Nucleus accumbens (tissue), 56 donors: ENCODE measurements at places on chromosomes 6 and 20.

GRCh38 chr6:148263010-148263409 is 79.6 kb upstream of the SASH1 start:
- DNase-seq, result no peak

GRCh38 chr6:28737750-28738395 is 185.9 kb downstream of the TRIM27 start:
- no peak for DNase-seq

GRCh38 chr6:13447949-13448724 is 39.3 kb downstream of the GFOD1 start:
- DNase-seq, result no peak

DNA sequence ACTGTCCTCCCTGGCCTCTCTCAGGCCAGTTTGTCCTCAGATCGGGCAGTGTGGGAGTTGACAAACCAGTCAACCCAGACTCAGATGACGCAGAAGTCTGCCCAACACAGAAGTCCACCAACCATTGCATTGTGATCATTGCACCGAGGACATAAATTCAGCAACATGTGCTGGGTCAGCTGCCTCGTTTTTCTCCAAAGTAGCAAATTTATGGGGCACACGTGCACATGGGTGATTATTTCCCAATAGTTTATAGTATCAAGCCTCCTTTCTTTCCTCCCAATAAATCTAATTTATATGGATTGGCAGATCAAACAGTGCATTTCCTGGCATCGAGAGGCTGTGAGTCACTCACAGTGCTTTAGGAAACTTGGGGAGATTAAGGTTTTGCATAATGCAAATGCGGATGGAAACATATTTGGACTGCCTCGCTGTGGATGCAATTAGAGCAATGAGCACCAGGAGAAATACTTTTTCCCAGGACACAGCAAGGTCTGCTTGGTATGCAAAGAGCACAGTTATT is 413.7 kb upstream of the SULF2 start:
- no peak for DNase-seq

GRCh38 chr6:117733341-117733740 is 58.1 kb downstream of the NUS1 start:
- DNase-seq, result no peak

GRCh38 chr6:38100380-38100779 is 280.9 kb downstream of the ZFAND3 start:
- DNase-seq, result no peak

GRCh38 chr6:106802139-106802538 is 172.4 kb downstream of the CD24 start:
- DNase-seq, result no peak

GRCh38 chr6:82987416-82987815 is 78.2 kb downstream of the UBE3D start:
- DNase-seq, result no peak

DNA sequence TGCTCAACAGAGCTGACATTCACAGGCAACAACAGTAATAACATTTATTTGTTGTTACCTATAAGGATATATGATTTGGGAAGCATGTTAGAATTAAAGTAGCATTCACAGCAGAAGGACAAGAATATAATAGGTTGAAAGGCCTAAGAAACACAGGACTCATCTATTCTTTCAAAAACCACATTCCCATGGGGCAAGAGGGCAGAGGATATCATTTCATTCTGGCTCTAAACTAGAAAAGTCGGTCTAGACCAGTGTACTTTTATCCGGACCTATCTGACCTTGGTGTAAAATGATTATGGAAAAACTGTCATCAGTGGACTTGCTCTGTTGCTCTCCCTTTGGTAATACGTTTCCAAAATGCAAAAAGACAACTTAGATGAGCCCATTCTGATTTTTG is 914.7 kb upstream of the CITED2 start:
- no peak for DNase-seq

GRCh38 chr6:4349931-4350330 is 214.6 kb upstream of the ECI2 start:
- no peak for DNase-seq

GRCh38 chr6:56104591-56104990 is 142.8 kb downstream of the COL21A1 start:
- no peak for DNase-seq

DNA sequence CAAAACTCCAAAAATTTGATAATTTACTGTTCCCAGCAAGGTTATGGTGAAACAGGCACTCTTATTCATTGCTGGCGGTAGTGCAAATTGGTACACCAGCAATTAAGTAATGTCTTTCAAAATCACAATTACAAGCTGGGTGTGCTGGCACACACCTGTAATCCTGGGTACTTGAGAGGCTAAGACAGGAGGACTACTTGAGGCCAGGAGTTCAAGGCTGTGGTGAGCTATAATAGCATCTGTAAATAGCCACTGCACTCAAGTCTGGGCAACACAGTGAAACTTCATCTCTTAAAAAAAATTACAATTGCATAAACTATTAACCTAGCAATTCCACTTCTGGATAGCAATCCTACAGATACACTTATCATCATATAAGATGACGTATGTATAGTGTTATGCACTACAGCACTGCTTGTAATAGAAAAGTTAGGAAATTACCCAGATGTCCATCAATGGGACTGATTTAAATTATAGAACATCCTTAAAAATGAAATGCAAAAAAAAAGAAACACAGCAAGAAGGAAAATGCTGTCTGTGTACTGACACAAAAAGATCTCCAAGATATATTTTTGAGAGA is 31.4 kb downstream of the NCOA6 start:
- no peak for DNase-seq

GRCh38 chr6:139753198-139753861 is 378.9 kb upstream of the CITED2 start:
- no peak for DNase-seq

DNA sequence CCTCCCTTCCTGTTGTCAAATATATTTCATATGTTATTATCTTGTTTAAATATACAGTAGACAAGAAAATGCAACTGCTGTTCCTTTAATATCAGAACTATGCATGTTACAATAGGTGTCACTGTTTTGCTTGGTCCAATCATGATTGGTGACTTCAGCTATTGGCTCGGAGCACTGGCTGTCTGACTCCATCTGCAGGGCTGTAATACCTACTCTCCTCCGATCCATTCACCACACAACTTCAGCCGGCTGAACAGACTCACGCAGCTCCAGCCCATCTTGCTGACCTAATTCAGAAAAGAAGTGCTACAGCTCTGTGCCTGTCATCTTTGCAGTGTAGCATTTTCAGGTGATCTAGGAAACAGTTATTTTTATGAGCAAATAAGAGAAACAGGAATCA is at the start of gene BTBD3:
BTBD3 (plus strand) TSS at position 231 of the 400 bp plus-strand sequence. CDS start 383 bp downstream, outside the sequence.
- peak; percentile 25 for DNase-seq

DNA sequence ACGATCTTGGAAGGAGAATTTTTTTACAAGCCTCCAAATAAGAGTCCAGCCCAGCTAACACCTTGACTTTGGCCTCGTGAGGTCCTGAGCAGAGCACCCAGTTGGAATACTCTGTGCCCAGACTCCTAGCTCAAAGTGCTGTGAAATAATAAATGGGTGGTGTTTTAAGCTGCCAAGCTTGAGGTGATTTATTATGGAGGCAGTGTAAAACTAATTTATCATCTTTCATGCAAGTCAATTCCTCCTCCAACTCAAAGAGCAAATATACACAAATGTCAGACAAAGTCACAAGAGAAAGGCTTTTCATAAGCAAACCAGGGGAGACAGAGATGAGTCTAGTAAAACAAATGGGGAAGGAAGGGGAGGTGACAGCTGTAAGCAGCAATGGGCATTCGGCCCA is 12.7 kb downstream of the ABT1 start:
- DNase-seq, result no peak

DNA sequence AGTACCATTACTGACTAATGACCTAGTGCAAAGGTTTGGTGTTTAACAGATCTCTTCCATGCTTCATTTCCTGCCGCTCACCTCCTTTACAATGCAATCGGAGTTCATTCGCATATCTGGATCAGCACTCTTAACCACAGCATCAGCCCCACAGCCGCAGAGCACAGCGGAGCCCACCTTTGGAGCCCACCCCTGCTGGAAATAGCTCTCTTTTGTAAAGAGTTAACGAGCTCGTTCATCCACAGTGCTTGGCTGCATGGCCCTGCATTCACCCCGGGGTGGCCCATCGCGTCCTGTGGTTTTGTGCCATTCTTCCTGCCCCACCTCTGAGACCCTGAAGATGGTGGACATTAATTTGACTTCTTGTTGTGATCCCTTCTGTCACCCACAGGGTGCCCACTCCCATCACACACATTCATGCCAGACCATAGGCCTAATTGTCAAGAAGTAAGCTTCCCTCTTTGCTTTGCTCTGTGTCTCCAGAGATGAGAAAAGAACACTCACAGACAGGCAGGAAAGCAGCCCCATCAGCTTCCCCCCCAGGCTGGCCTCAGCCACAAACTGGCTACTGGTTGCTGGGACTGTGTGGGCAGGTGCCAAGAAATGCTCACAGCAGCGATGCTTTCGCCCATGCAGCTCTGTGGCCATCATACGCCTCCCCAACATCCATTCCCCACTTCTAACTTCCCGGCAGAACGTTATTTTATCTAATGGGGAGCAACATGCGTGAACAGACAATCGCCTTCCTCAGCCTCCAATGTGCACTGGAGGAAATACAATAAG is 167.0 kb downstream of the LRFN2 start:
- DNase-seq, result no peak

GRCh38 chr6:79804732-79805131 is 142.6 kb downstream of the ELOVL4 start:
- DNase-seq, result no peak

DNA sequence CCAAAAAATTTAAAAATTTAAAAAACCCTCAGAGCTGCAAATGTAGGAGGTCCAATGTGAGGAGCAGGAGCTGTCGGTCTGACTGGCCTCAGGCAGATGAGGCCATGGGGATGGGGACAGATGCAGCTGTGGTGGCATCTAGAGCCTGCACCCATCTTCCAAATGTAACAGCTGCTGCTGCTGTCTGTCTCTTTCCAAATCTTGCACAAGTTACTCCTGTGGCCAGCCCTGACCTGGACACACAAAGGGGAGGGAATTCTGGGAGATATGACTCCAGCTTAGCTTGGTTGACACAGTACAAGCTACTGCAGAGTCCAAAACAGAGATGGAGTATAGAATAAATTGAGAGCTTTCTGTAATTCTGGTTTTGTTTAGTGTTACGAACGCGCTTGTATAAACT is 115.2 kb downstream of the PRND start:
- DNase-seq, result no peak

- DNase-seq, result no peak
These were observed 11.4 kb downstream of the RANBP9 start for GRCh38 chr6:13700232-13700631.

DNA sequence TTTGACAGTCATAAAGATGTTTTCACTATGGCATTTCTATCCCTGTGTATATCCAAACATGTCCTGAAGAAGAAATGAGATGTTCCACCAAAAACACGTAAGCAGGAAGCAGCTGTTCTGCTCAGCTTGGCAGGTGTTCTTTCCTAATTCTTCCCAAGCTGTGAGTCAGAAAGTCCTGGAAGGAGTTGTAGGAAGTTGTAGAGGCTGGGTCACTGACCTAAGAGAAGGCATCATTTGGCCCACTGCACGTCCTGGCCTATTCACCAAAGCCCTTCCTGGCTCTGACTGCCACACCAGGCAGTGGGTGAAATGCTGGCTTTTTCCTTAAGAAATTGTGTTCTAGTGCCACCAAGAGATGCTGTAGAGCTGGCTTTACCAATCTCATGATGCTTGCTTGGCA is 40.3 kb downstream of the STX11 start:
- DNase-seq, result no peak

GRCh38 chr20:15267935-15268334 is 930.5 kb upstream of the FLRT3 start:
- DNase-seq, result no peak

- peak; percentile 67 for DNase-seq
These were observed at the start of gene GNAS-AS1 for GRCh38 chr20:58850693-58851174. Gene GNAS-AS1 (minus strand): TSS chr20:58850902.

DNA sequence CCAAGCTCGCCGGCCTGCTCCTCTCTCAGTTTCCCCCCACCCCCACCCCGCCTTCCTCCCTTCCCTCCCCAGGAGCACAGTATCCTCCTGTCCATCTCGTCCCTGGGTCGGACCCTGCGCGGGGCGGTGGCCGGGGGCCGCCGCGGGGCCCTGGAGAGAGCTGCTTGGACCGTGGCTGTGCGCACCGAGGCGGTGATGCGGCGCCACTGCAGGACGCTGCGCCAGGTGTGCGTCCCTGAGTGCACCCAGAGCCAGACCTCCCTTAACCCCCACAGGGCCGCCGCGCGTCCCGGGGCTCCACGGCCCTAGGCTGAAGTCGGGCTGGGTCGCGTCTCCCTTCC is 2.2 kb downstream of the C20orf204 start:
- DNase-seq, result no peak

- DNase-seq, result no peak
These were observed 47.0 kb upstream of the DST start for GRCh38 chr6:56689663-56690062.

- no peak for DNase-seq
These were observed 12.0 kb downstream of the PANK2 start for GRCh38 chr20:3901028-3901705.

- DNase-seq, result no peak
These were observed 140.3 kb upstream of the AGPAT4 start for GRCh38 chr6:161414180-161414579.

DNA sequence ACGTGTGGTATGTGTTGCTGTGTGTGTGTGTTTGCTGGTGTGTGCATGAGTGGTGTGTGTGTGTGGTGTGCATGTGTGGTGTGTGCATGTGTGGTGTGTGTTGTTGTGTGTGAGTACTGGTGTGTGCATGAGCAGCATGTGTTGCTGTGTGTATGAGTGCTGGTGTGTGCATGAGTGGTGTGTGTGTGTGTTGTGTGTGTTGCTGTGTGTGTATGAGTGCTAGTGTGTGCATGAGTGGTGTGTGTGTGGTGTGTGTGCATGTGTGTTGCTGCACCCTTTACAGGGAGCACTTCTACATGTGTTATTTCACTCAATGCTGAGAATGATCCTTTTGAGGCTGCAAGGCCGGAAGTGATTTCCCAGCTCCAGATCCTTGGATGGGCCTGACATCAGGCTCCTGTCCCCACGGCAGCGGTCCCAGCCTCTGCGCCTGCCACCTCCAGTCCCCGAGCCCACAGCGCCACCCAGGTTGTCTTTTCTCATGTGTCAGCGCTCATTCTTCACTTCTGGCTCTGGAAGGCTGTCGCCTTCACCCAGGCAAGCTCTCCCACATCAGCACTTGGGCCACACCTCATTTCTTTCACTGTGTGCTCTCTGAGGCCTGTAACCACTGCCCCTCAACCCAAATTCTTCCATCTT is 2.6 kb downstream of the NPEPL1 start:
- no peak for DNase-seq

DNA sequence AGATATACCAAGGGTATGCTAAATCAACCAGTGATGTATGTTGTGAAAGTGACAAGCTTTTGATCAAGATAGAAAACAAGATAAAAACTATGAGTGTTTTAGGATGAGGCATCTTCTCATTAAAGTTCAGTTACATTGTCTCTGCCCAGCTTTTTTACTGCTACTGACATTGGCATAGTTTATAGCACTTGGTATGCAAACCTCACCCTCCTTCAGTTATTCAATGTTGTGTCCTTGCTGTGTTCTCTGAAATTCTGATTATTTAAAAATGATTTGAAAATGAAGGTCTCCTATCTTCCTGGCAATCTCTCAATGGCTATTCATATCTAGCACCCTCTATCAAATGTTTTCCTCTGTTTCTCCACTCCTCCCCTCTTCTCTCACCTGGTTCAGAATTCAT is 6.7 kb upstream of the MYLIP start:
- no peak for DNase-seq

- no peak for DNase-seq
These were observed 201.5 kb downstream of the ZFAND3 start for GRCh38 chr6:38021029-38021428.
